ENCODE measurements at places on chromosomes 1 and 21. TPM values are rescaled to one million over a fixed set of nuclear protein-coding genes. Genes with fewer than 3 reads are reported as not detected.

The LEMD1 gene
- 26.3 TPM for total RNA-seq

The STXBP3 gene
- total RNA-seq, result 26.1 TPM

The SLC37A1 gene
- 25.8 TPM for total RNA-seq

The ARHGEF16 gene
- total RNA-seq, result 15.5 TPM

The B3GALNT2 gene
- total RNA-seq, result 41.7 TPM

DNA sequence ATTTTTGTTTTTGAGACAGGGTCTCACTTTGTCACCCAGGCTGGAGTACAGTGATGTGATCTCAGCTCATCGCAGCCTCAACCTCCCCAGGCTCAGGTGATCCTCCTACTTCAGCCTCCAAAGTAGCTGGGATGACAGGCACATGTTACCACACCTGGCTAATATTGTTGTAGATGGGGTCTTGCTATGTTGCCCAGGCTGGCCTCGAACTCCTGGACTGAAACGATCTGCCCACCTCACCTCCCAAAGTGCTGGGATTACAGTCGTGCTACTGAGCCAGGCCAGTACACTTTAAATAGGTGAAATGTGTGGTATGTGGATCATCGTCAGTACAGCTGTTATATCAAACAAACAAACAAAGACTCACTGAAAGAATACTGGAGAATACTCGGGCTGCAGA, 35.0 kb upstream of the GPR153 start:
- no peak overlapping the region for H3K4me3 ChIP-seq
- H3K4me1 ChIP-seq, result no peaks in the 10 kb centered on the region
- no peak for DNase-seq

- no peak overlapping the region for H3K4me3 ChIP-seq
- H3K36me3 ChIP-seq, result peaks cover 23% of the 10 kb centered on the region
- no peaks in the 10 kb centered on the region for H3K4me1 ChIP-seq
- DNase-seq, result no peak
These were observed 97.8 kb downstream of the PCP4 start for GRCh38 chr21:39965026-39965425.

DNA sequence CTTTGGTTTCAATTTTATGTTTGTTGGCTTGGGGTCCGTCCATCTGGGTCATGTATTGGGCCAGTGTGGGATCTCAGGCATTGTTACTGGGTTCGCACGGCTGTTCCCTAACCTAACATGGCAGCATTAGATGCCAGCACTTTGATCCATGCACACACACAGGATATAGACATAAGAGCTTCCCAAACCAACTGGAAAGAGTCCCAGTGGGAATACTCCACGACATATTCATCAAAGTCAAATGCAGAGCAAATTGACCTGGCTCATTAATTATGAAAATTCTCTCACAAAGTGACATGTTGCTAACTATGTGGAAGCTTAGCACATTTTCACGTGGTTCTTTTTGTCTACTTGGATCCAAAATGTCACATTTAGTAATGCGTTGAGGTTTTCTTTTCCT, 130.4 kb downstream of the SETD4 start:
- no peak overlapping the region for H3K4me3 ChIP-seq
- no peaks in the 10 kb centered on the region for H3K4me1 ChIP-seq
- no peaks in the 10 kb centered on the region for H3K36me3 ChIP-seq
- H3K27me3 ChIP-seq, result no peaks in the 10 kb centered on the region

- no peak overlapping the region for H3K27ac ChIP-seq
- H3K27me3 ChIP-seq, result no peaks in the 10 kb centered on the region
- H3K4me1 ChIP-seq, result peaks cover 20% of the 10 kb centered on the region
- H3K4me3 ChIP-seq, result no peak overlapping the region
- H3K36me3 ChIP-seq, result peaks cover 4% of the 10 kb centered on the region
These were observed 338.2 kb downstream of the KIF26B start for GRCh38 chr1:245493029-245493428.

DNA sequence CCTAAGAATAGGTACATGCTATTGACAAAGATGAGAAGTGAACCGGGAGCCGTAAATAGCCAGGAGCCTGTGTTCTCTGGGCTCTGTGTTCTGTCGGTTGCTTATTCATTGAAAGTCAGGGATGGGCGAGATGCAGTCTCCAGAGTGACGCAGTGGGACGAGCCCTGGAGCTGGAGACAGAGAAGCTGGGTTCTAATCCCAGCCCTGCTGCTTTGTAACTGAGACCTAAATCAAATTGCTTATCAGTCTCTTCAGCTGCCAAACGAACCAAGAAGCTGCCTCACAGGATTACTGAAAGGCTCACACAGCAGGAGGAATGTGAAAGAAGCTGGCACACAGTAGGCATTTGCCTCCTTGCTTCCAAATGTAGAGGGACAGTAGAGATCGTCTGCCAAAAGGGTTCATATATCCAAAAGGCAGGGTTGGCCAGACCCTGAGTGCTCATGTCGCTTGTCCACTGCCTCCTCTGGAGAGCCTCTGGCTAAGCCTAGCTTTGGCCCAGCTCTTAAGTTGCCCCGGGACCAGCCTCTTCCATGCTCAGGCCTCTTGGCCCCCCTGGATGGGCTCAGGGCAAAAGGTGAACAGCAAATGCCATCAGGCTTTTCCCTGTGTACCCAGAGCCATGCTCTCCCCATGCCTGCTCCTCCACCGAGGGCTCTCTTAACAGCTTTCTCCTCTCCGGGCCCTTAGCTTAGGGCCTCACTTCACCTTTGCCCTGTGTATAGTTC, 134.2 kb upstream of the IPO9 start:
- 0 out of 2 replicates have a peak, but pooled peaks cover 2% of the 10 kb centered on the region for H3K36me3 ChIP-seq
- H3K4me3 ChIP-seq, result no peak overlapping the region
- DNase-seq, result no peak
- H3K27me3 ChIP-seq, result no peaks in the 10 kb centered on the region
- H3K27ac ChIP-seq, result 0 out of 2 replicates have a peak overlapping the region, but pooled peaks have one; percentile 29
- peaks cover 9% of the 10 kb centered on the region for H3K4me1 ChIP-seq

GRCh38 chr1:54069791-54070170, 16.4 kb downstream of the TCEANC2 start:
- no peak overlapping the region for H3K4me3 ChIP-seq
- no peaks in the 10 kb centered on the region for H3K27me3 ChIP-seq
- peaks cover 15% of the 10 kb centered on the region for H3K36me3 ChIP-seq
- no peaks in the 10 kb centered on the region for H3K4me1 ChIP-seq
- DNase-seq, result no peak
- no peak overlapping the region for H3K27ac ChIP-seq

GRCh38 chr1:218164111-218164929, 120.8 kb upstream of the RRP15 start:
- H3K36me3 ChIP-seq, result no peaks in the 10 kb centered on the region
- peak overlapping the region; percentile 92 for H3K4me3 ChIP-seq
- H3K27ac ChIP-seq, result peak overlapping the region; percentile 67
- DNase-seq, result peak; percentile 88

- H3K4me3 ChIP-seq, result no peak overlapping the region
- DNase-seq, result no peak
These were observed 8.9 kb upstream of the LCE5A start for GRCh38 chr1:152501704-152502103.

DNA sequence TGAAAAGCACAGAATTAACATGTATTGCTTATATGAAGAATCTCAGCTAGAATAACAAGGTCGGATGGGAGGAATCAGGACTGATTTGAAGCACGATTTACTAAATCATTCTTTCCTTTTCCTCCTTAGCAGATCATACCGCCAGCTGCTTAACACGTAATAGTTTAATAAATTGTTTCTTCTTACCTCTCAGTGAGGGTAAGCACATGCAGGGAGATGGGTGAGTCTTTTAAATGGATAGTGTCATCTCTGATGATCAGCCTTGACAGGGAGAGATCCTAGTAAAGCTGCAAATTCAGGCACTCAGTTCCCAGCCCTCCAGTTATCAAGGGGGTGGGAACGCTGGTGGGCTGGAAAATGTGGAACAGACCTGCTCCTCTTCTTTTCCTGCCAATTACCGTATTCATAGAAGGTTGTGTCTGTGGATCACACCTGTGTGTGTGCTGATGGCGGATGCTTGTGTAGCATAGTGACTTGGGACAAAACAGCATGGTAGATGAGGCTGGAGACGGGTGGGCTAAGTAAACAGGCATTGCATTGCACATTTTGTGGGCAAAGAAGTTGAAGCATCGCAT, 30.7 kb downstream of the NTPCR start:
- DNase-seq, result no peak
- peaks cover 9% of the 10 kb centered on the region for H3K4me1 ChIP-seq
- H3K27ac ChIP-seq, result peak overlapping the region; percentile 26
- no peak overlapping the region for H3K4me3 ChIP-seq
- peaks cover 26% of the 10 kb centered on the region for H3K36me3 ChIP-seq
- H3K27me3 ChIP-seq, result no peaks in the 10 kb centered on the region

DNA sequence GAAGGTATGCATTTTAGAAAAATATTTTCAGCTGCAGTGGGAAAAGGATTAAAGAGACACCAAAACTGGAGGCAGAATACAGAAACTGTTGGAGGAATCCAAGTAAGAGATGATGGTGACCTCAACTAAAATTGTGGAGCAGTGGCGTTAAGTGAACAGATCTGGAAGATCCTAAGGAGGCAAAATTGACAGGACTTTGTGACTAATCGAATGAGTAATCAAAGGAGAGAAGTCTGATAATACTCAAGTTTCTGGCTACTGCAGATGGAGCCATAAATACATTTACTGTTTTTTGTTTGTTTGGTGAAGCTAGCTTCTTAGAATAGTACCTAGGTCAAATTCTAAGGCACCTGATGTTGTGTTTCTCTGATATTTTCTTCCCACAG, 3.1 kb downstream of the CTBS start:
- 0 out of 2 replicates have a peak, but pooled peaks cover 2% of the 10 kb centered on the region for H3K27me3 ChIP-seq
- no peak for DNase-seq
- H3K4me1 ChIP-seq, result peaks cover 44% of the 10 kb centered on the region

DNA sequence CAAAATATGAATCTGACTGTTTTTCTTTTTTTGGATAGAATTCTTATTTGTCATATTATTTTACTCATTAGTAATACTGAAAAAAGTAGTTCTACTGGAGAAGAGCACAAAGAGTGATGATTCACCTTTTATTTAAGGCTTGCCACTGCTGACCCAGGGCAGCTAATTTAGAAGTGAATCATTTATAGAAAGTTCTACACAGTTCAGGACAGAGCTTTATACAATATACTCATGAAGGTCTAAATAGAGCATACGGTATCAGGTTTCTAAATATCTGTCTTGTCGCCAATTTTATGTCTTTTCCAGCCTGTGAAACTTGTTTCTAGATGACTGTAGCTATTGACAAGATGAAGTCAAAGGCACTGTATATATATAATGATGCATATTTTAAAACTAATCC, 25.0 kb downstream of the GIPC2 start:
- no peak for DNase-seq
- no peaks in the 10 kb centered on the region for H3K4me1 ChIP-seq
- no peak overlapping the region for H3K4me3 ChIP-seq

- DNase-seq, result no peak
- H3K4me3 ChIP-seq, result no peak overlapping the region
- no peak overlapping the region for H3K27ac ChIP-seq
- H3K4me1 ChIP-seq, result peaks cover 34% of the 10 kb centered on the region
These were observed 17.2 kb upstream of the ID3 start for GRCh38 chr1:23576338-23577055.

DNA sequence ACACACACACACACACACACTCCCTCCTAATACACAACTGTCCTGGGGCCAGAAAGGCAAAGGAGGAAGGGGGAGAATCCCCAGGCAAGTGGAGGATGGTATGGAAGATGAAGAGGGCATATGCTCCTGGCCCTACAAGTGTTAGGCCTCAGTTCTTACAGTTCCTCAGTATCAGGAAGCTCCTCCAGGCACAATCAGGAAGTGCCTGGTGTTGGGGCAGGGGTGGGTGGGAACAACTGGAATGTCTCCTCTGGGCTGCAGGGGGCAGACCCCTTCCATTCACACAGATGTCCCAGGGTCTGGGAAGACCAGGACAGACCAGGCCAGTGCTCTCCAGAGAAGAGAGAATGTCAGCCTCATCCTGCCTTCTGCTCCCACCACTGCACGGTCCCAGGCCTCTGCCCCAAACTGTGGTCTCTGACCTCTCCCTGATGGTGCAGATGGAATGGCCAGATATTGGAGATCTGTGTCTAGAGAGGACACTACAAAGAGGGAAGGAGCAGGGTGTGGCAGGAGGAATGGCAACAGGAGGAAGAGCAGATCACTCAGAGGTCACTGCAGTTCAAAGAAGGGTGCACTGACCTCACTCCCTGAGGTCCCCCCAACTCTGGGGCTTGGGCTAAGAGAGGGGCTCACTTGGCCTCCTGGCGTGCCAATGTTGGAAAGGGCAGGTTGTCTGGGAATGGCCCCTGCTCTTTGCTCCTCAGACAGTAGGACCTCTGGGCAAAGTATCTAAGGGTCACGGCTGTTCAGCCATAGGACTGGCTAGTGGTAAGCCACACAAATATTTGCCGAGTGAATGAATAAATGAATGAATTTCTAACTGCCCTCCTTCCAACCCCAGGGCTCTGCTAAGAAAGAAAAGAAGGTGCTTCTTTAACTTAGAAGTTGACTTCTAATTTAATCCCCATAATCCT, 2.5 kb upstream of the DENND2D start:
- peak overlapping the region; percentile 27 for H3K4me3 ChIP-seq
- peaks cover 20% of the 10 kb centered on the region for H3K4me1 ChIP-seq
- no peak for DNase-seq

DNA sequence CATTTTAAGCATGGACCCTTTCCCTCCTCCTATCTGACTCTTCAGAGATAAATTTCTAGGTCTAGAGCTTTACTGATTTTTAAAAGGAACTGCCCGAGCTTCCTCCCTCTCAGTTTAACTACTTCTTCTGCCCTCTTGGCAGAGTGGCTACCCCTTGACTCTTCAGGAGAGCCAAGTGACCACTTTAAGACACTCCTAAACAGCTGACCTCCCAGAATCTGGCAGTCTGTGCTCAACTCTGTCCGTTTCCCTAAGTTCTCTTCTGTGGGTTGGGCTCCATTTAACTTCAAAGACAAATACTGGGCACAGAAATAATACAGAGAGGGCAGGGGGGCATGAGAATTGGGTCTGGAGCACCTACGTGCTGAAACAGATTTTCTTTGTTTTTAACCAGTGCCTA, 196.3 kb upstream of the FOXD3 start:
- no peaks in the 10 kb centered on the region for H3K36me3 ChIP-seq
- no peak for DNase-seq
- H3K4me1 ChIP-seq, result peaks cover 7% of the 10 kb centered on the region
- H3K27me3 ChIP-seq, result no peaks in the 10 kb centered on the region
- H3K4me3 ChIP-seq, result no peak overlapping the region
- H3K27ac ChIP-seq, result no peak overlapping the region

GRCh38 chr1:118890851-118891384, 97.2 kb downstream of the TBX15 start:
- H3K4me1 ChIP-seq, result no peaks in the 10 kb centered on the region
- peaks cover 4% of the 10 kb centered on the region for H3K27me3 ChIP-seq
- H3K36me3 ChIP-seq, result no peaks in the 10 kb centered on the region
- DNase-seq, result no peak

DNA sequence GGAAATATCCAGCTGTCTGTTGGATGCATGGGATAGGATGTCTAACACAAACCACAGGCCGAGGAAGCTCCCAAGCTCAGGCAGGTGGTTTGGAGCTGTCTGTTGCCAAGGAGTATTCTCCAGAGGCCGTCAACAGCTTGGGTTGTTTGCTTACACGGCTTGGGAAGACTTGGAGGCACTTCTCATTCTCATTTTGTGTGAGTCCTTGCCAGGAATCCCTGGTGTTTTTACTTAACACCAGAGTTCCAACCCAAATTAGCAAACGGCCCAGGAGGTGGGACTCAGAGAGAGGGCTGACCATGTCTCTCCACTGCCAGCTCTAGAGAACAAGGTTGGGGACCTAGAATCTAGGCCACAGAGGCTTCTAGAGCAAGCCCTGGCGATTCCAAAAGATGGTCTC, 72.7 kb upstream of the FAM20B start:
- H3K36me3 ChIP-seq, result no peaks in the 10 kb centered on the region
- no peak for DNase-seq
- no peaks in the 10 kb centered on the region for H3K27me3 ChIP-seq
- no peak overlapping the region for H3K27ac ChIP-seq
- no peaks in the 10 kb centered on the region for H3K4me1 ChIP-seq
- H3K4me3 ChIP-seq, result no peak overlapping the region

Measured in WTC11 (cell line).